ENCODE measurements at places on chromosomes 4 and X.

- no peak for DNase-seq
Observed at GRCh38 chr4:26365537-26366150, 44.8 kb downstream of the RBPJ start.

- DNase-seq: no peak
Observed at GRCh38 chr4:151284534-151285245, 7.7 kb downstream of the PRSS48 start.

GRCh38 chr4:1242506-1243450 lies 6.2 kb downstream of the CTBP1 start:
- DNase-seq: no peak

DNA sequence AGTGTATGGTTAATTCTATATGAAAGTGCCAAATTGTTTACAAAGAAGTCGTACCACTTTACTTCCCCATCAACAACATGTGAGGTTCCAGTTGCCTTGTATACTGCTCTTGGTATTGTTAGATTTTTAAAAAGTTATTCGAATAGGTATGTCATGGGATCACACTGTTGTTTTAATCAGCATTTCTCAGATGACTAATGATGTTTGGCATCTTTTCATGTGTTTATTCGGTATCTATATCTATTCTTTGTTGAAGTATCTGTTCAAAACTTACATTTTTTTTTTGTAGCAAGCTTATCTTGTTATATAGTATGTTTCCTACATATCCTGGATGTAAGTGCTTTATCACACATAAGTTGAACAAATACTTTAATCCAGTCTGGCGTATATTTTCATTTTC lies 99.4 kb upstream of the MAB21L2 start:
- no peak for DNase-seq

Measured in astrocyte of the hippocampus (primary cell).